ENCODE measurements at places on chromosomes 1 and 21.

GRCh38 chr1:89831462-89832120 is 10.8 kb downstream of the LRRC8D start:
- DNase-seq = no peak

DNA sequence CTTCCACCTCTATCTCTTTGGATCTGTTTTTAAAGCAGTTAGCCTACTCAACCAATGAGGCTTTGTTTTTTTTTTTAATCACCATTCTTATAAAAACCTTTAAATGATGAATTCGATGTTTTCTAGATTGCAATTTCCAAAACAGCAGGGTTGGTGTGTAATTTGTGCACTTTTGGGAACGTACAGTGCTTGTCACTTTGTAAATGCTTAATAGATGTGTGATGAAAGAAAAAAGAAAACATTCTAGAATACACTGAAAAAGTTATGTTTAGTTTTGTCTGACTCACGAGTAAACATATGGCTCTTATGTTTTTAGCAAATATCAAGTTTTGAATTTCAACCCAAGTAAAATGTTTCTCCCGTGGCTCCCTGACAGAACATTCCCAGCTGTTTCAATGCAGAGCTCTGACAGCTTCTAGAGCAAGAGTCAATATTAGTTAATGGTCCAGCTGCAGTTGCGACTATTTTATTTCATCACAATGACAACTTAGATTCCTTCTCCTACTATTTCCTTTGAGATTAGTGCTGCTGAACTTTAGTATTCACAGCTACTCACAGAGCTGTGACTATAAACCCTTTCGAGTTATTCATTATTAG is 362.5 kb upstream of the ADAMTS5 start:
- DNase-seq = no peak

- DNase-seq = no peak
Measured at GRCh38 chr1:107523736-107524135, 382.9 kb downstream of the NTNG1 start.

- no peak for DNase-seq
Measured at GRCh38 chr1:2555634-2556276, 416 bp upstream of the TNFRSF14 start.

- DNase-seq = no peak
Measured at GRCh38 chr1:159250638-159251216, 46.1 kb downstream of the ACKR1 start.

DNA sequence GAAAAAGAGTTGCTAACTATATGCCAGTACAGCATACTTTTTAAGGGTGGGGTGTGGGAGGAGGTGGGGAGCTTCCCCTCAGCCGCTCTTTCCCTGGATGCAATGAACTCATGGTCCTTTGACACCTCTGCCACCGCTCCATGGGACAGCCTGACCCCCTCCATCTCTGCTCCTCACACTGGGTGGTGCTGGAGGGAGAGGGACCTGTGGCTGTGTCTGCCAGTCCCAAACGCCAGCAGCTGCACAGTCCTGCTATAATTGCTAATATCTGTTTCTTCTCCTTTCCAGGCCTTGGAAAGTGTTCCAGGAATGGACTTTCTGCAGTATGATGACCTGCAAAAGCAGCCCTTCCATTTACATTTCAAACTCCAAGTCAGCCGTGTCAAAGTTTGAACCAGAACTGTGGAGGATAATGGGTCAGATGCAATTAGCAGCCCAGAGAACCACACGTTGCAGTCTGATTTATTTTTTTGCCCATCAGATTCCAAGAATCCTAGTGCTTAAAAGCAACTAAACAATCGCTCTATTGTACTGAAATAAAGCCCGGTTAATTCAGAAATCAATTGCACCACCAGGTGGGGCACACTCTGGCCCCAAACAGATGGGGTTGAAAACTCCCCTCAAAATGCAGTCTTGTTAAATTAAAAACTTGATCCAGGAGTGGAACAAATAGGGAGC is 160.7 kb upstream of the LMO4 start:
- DNase-seq = no peak

DNA sequence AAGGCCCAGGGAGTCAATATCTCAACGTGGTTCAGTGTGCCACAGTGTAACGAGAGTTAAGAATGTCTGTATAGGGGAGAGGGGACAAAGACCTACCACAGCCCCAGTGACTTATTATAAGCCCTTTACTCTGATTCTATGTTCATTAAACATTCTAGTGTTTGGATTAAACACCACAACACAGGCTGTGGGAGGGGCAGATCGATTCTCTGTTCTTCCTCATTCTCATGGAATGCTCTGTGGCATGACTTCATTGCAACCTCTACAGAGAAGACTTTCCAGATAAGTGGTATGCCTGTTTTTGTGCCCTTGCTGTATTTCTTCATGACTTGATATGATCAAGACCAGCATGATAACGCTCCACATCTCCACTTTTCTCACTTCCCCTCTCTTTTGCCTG is 39.0 kb upstream of the CD5L start:
- no peak for DNase-seq

GRCh38 chr1:18328803-18329202 is 151.9 kb upstream of the KLHDC7A start:
- no peak for DNase-seq

DNA sequence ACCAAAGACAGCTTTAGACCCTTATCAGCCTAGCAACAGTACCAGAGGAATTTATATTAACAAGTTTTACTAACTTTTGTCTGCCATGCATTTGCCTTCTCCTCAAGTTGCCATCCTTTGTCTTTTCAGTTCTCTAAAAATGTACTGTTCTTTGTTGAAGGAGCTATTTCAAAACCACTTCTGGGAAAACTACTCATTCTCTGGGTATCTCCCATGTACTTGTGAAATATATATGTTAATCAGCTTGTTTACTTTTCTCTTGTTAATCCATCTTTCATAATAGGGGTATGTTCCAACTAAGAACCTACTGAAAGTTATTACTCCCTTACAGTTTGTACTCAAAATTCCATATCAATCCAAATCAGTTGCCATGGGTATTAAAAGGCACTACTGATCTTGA is 16.3 kb downstream of the DPYD start:
- DNase-seq = no peak

DNA sequence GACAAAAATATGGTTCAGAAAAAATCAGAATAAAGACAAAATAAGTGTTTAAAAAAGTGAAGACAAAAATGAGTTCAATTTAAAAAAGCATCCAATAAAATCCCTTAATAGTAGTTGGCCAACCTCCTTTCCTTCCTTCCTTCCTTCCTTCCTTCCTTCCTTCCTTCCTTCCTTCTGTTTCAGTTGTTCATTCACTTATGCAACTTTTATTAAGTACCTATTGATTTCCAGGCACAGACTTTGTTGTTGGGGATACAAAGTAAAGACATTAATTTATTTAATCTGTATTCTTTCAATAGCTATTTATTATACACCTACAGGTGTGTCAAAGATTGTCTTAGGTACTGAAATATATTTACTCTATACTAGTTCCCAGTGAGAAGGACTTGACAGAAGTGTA is 2.4 kb upstream of the LIPI start:
- no peak for DNase-seq

DNA sequence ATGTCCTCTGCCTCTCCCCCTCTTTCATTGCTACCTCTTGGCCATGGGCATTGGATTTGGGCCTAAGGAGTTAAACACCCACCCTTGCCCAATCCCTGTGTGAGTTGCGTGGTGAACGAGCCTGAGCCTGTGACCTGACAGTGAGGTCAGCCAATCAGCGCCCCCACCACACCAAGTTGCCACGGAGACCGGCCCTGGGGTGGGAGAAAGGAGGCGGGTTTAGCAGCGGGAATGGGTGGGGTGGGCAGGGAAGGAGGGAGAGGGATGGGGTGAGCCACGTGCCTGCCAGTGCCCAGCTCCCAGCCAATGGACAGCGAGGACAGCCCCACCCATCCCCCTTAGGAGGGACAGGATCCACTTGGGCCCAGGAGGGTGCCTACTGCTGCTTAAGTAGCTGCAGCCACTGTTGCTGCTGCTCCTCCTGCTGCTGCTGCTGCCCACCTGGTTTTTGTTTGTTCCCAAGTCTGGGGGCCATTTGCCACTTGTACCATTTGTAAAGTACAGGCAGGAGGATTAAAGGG is 9.5 kb downstream of the ZBTB7B start:
- DNase-seq = no peak

GRCh38 chr1:59329412-59330053 is 32.6 kb downstream of the FGGY start:
- DNase-seq = no peak

DNA sequence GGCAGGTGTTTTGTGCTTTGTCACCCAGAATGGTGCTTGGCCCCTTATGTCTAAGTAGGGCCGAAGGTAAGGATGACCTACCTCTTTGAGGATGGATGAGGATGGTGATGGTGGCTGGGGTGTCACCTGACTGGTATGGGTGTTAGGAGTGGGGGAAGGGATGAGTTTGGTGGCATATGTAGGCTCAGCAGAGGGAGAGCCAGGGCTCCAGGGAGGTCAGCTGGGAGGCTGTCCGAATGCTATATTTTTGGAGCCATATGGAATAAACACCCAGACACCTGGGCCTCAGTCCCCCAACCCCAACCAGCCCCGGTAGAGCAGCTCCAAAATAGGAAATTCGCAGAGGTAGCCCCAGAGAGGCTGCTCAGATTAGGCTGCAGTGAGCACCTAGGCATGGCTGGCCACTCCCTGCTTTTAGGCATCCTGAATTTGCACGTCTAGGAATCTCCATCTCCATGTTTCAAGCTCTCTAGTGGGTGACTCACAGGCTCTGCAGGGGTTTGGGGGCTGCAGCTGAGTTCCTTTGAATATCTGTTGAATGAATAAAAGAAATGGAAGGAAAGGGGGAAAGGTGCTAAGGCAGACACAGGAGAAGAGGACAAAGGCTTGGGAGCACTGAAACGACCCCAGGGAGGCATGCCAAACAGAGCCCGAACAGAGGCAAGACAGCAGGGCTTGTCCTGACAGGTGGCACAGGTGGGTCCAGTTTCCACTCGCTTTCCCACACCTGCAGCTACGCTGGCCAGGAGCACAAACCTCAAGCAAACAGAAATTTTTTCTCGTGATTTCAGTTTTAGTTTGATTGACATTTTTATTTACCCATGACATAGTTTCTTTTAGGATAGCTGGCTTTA is 135.3 kb upstream of the EDN2 start:
- no peak for DNase-seq

GRCh38 chr1:187516874-187517273 is 688.1 kb downstream of the PLA2G4A start:
- no peak for DNase-seq

DNA sequence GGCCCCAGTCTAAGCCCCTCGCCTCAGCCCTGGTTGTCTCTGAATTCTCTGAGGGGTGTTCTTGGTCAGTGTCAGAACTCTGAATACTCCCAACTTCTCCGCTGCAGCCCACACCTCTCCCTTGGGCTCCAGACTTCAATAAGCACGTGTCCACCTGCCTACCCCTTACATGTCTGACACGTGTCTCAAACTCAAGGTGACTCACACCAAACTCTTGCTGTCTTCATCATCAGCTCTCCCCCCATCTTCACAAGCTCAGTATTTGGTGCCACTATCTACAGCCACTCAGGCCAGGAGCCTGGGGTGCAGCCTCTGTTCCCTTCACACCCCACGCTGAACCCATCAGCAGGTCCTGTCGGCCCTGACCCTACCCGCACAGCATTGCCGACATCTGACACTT is 18.8 kb upstream of the UBXN10 start:
- DNase-seq = no peak

GRCh38 chr1:12447307-12447706 is 170.7 kb downstream of the DHRS3 start:
- DNase-seq = no peak

Data from right kidney (tissue), 9 donors.